ENCODE measurements at places on chromosomes 16 and 17.

DNA sequence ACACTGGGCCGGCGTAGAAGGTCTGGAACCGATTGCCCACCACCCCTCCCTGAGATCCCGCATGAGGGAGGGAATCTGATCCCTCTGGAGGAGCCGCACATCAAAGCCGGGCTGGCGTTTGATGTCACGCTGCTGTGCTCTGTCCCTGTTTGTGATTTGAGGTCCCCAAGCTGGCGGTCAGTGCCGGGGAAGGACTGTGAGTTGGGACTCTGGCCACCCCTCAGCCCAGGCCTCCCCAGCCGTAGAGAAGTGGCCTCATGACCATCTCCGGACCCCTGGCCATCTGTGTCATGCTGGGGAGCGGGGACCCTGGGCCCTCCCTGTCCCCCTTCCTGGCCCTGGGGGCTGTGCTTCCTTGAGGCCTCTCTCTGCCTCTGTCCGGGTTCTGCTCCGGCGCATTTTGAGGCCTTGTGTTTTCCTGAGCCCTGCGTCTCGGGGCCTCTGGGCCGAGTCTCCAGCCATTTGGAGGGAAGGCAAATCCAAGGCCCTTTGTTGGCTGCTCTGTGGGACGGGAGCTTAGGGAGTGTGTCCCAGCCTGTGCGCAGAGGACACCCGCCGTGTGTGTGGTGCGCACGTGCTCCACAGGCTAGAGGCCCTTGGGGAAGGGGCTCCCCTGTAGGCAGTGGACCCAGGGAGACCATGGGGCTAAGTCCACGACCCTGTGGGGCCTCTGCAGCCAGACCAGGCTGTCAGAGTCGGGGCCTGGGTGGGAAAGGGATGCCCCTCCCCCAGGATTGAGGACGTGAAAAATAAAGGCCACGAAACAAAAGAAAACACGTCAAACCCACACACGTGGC is 15.1 kb downstream of the ASPSCR1 start:
- DNase-seq: no peak

GRCh38 chr16:11034481-11034931 is 90.1 kb downstream of the CLEC16A start:
- DNase-seq: no peak

DNA sequence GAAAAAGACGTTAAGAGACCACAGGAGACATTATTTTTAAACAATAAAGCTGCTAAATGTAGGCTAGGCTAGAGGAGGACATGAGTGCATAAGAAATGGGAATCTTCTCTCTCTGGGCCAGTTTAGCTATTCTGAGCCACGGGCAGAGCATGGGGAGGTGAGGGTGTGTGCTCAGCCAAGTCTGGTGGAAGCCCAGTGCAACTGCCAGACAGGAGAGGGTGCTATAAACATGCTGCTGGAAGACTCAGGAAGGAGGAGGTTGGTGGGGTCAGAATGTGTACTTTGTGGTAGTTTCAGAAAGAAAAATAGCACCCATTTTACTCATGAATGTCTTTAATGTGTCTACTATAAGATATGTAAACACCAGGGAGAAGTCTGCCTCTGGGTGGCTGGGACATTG is 5.9 kb upstream of the SDK2 start:
- DNase-seq: no peak

GRCh38 chr17:50799582-50799981 is 32.3 kb upstream of the ANKRD40CL start:
- DNase-seq: no peak

DNA sequence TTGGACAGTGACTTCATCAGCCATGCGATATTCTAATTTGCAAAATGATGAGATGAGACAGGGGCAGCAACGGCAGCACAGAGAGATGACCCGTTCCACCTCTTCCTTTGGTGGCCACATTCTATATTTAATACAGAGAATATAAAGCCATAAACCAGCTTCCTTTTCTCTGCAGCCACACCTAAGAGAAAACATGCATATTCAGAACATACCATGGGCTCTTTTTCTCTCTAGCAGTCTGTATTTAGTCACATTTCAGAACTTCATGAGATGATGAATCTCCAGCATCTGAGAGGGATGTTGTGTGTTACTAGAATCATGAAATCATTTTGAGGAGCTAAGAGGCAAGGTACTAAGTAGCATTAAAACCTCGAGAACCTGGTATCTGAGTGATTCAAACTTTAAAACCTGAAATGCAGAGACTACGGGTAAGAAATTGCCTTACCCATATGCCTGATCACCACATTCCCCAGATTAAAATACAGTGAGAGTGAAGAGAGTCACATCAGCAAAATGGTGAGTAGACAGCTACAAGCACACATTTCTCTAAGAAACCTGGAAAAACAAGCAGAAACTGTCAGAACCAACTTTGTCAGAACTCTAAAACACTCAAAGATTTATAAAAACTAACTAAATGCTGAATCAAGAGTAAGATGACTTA is 55.5 kb upstream of the CPHXL start:
- no peak for DNase-seq

DNA sequence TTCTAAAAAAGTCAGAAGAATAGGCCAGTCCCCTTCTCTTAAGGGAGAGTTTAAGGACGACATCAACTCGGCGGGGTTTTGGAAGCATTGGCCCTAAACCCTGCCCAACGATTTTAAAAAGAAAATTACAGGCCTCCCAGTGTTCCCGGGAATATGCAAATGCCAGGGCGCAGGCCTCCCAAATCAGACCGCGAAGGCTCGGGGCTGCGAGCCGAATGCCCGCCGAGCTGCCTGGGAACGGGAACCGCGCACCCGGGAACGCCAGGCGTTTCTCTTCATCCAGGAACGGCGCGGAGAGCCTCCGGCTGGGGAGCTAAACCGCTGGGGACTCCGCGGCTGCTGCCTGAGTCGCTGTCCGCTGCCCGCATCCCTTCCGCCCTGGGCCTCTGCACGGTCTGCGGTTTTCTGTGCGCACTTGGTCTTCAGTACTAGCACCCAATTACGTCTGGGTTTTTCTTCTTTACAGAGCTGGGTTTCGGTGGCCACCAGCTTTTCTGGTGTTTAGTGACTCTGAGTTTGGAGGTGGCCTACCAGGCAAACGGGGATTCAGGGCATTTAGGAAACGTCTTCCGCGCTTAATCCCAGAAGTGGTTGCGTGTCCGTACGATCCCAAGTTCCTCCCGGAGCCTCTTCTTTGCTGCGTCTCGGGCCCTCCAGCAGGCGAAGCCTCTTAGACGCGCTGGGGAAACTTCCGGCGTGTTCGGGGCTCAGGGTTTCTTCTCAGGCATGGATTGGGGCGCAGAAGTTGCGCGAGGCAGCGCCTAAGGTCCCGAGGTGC is 5.7 kb downstream of the IRX5 start:
- no peak for DNase-seq

DNA sequence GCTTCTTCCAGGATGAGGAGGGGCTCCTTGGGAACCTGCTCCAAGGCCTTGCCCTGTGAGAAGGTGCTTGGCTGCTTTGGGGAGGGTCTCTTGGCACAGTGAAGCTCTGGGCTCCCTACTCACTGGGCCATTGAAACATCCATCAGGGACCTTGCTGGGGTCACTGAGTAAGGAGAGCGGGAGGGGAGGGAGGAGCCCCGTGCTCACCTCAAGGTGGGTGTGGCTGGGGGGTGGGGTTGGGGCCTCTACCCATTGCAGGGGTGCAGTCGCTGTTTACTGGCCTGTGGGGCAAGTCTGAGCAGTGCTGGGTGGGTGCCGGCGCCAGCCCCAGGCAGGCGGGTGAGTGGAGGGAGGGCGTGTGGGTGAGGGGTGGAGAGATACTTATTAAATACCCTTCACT is 9.9 kb downstream of the TNS4 start:
- no peak for DNase-seq

DNA sequence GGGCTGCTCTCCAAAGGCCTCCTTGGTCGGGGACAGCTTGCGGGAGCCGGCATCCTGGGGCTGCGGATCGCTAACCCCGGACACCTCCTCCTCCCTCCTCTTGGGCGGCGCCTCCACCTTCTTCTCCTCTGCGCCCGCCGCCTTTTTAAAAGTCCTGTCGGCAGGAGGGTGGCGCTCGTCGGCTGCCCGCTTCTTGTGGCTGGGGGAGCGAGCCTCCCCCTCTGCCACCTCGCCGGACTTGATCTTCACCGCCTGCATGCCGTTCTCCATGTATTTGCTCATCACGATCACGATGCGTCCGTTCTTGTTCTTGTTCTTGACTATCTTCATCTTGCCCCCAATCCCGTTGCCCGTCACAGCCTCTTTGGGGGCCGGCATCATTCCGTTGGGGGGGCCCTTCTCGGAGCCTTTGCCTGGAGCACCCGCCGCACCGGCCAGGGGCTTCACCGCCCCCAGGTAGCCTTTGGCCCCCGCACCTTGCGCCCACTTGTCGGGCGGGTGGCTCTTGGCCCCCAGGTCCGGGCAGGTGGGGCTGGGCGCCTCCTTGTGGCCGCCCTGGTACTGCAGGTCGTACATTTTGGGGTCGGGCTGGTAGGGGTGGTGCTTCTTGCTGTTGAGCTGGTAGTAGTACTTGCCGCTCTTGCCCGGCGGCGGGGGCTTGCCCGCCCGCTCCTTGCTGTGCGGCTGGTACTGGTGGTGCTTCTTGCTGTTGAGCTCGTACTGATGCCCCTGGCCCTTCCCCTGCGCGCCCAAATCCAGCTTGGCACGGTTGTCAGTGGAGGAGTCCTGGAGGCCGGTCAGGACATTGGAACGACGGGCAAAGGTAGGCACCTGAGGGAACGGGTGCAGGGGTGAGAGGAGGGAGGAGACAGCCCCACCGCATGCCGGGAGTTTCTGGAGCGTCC is 4.4 kb downstream of the CBX4 start:
- peak; percentile 46 for DNase-seq

GRCh38 chr17:3035256-3035967 is 28.0 kb downstream of the OR1D5 start:
- no peak for DNase-seq

- DNase-seq: no peak
Measured at GRCh38 chr17:67276075-67276474, 31.1 kb upstream of the HELZ start.

DNA sequence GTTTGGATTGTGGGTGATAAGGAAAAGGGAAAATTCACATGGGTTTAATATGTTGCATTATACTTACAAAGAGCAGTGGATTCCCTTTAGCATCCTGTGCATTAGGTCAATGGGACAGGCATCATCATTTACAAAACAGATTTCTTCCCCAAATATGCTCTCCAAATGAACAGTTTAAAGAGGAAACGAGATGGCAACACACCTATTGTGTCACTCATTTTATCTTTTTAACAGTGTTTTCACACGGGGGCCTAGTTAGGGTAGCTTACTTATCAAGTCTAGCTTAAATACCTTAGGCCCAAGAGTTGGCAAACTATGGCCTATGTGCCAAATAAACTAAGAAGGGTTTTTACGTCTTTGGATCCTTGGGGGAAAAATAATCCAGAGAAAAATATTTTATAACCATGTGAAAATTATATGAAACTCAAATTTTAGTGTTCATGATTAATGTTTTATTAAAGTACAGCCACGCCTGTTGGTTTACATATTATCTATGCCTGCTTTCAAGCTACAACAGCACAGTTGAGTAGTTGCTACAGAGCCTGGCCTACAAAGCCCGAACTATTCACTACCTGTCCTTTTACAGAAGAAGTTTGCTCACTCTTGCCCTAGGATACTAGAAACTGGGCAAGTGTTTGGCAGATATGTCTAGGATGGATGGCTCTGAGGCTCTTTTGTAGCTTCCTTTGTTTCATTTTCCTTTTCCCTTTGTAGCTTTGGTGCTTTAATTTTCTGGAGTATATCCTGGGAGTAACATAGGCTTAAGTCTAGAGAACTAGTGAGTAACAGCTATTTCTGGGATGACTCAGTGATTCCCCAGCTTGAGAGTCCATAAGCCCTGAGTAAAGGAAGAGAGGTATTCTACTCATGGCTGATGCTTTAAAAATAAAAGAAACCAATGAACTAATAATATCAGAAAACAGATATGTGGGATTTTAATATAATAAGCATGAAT is 12.4 kb downstream of the NUP93 start:
- no peak for DNase-seq

DNA sequence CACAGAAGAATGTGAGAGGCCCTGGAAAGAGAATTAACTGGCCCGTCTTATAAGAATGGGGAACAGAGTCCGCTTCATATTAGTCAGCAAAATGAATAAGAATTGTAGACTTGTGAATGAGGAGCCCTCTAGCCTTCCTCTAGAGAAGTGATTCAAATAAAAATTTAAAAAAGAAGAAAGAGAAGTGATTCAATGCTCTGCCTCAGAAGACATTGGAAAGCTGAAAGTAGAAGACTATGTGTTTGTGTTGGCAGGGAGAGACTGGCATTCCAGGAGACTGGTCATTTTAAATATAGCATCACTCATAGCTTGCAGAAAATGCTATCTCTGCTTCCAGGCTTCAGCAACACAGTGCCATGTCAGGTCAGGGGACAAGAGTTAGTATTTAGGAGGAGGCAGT is 190.6 kb upstream of the HS3ST3A1 start:
- no peak for DNase-seq
